ENCODE measurements at places on chromosomes 1 and 21.

DNA sequence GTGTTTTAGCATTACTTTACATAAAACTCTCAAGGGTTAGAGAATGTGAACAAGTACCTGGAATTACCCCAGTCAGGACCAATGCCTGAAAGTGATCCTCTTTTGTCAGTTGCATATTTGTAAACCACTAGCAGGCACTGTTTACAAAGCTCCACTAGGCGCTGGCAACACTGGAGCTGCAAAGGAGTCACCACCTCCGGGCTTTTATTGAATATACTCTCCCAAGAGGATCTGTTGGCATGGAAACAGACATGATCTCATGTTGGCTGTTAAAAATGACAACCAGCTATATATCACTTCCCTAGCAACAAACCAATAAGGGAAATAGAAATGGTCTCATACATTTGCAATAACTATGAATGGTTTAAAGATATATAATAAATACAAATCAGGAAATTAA lies 116.0 kb downstream of the TTLL7 start:
- DNase-seq, result no peak

- DNase-seq, result no peak
Observed at GRCh38 chr1:227559926-227560325, 3.4 kb upstream of the ZNF678 start.

DNA sequence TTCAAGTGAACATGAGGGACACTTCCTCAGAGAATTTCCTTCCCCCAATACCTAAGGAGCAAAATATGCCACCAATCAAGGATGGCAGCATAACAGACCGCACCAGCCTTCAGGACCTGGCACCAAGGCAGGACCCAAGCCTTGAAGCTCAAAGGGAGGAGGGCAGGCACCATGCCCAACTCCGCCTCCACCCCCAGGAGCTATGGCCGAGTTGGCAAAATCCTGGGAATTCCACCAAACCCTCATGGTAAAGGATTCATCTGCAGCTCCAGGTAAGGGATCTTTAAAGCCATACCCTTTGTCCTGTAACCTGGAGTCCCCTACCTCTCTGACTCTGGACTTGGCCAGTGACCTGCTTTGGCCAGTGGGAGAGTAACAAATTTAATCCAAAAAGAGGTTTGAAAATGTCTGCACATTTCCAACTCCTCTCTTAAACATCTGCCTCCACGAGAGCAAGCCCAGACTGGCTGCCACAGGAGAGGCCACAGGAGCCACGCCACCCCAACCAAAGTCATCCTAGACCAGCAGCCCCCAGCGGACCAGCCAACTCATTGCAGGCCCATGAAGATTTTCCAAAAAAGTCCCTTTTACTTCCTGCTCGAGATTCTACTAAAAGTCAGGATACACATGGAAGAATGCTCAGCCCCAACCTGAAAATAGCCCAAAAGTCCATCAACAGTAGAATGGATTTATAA lies 41.9 kb downstream of the NPHP4 start:
- DNase-seq, result no peak

DNA sequence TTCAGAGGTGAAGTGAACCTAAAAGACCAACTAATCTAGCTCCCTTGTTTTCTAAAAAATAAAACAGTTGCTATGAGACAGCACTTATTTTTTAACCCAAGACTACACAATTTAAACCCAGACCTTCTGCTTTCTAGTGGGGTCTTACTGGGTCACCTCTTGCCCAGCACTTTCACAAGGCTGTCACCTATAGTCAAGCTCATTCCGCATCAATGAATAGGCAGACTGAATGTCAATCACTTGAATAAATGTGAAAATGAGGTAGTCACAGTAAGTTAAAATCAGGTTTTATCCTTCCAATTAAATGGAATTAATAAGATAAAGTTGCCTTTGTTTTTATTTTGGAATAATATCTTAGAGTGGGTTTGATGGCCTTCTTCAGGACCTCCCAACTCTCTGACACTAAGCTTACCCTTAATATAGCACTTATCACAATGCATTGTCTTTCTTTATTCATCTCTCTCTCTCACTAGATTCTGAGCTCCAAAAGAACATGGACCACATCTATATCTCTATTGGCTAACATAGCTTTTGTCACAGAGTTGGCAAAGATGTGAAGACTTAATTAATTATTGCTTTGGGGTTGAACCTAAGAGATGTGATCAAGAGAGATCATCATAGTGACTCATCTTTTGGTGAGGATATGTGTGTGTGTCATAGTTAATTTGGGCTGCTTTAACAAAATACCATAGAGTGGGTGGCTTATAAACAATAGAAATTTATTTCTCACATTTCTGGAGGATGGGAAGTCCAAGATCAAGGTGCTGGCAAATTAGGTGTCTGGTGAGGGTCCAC lies 248.7 kb upstream of the DAB1 start:
- DNase-seq, result no peak

GRCh38 chr1:100343897-100344296 lies 8.4 kb upstream of the CDC14A start:
- no peak for DNase-seq

- no peak for DNase-seq
Observed at GRCh38 chr1:182676274-182676673, 8.1 kb downstream of the RGS8 start.

- no peak for DNase-seq
Observed at GRCh38 chr1:58721247-58721820, 21.5 kb upstream of the MYSM1 start.

- no peak for DNase-seq
Observed at GRCh38 chr1:230992100-230992774, 13.3 kb downstream of the ARV1 start.

- no peak for DNase-seq
Observed at GRCh38 chr1:4630561-4630960, 23.8 kb upstream of the AJAP1 start.

GRCh38 chr1:2232255-2232915 lies 4.3 kb downstream of the SKI start:
- no peak for DNase-seq

- DNase-seq, result no peak
Observed at GRCh38 chr1:205975387-205975998, 27.7 kb downstream of the RAB7B start.

Data from stimulated activated CD8-positive, alpha-beta memory T cell treated with anti-CD3 and anti-CD28 coated beads, Interleukin-7, amount 100 ng/mL, for 24 hours (primary cell).